ENCODE measurements at places on chromosomes 13 and 19.

GRCh38 chr13:37136633-37137032 is 31.2 kb upstream of the CSNK1A1L start:
- DNase-seq, result no peak

DNA sequence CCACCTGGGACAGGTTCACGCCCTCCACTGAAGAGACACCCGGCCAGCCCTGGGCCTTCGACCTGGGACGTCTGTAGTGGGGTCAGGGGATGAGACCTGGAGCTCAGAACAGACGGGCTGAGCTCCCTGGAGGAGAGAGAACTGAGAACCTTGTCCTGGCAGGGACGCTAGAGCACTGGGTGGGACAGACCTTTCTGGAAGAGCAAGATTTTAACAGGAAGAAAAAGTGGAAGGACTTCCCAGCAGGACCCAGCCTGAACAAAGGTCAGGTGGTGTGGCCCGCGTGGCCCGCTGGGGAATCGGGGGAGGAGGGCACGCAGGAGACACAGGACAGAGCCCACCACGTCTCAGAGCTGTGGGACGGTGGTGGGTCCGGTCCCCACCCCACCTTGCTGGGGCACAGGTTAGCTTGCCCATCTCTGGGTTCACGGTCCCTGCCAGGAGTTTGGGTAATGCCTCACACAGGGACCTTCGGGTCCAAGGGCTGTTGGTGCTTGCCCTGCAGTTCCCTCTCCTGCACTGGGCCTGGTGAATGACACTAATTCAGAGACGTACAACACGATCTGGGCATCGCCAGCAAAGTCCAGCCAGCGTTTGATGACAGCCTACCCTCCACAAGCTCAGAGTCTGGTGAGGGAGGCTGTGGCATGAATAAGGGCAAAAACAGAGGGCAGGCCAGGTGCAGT is 1.2 kb upstream of the EFNA2 start:
- DNase-seq, result no peak

GRCh38 chr19:39132344-39132969 is 6.9 kb downstream of the PAK4 start:
- DNase-seq, result no peak

- DNase-seq, result no peak
Measured at GRCh38 chr19:17455308-17456123, 5.2 kb downstream of the NXNL1 start.

GRCh38 chr13:97437729-97438128 is 3.8 kb downstream of the RAP2A start:
- no peak for DNase-seq

DNA sequence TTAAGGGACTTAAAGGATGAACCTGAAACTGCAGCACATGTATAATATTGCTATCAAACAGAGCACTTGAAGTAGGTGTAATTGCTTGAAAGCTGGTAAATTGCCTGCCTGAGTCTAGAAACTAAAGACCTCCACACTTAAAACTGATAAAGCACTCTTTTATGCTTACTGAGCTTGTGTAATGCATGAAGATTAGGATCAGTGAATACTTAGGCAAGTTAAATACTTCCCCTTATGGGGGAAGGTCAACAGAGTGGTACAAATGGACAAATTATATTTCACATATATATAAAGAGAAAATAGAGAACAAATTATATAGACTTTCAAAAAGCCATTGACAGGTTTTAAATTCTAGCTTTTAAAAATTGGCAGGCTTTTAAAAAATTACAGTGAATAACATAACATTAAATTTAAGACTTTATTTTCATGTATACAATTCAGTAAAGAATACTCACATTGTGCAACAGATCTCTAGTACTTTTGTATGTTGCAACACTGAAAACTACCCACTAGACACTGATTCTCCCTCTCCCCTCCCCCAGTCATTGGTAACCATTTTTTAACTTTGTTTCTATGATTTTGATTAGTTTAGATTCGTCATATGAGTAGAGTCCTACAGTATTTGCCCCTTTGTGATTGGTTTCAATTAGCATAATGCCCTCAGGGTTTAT is 23.9 kb downstream of the PIBF1 start:
- DNase-seq, result no peak

DNA sequence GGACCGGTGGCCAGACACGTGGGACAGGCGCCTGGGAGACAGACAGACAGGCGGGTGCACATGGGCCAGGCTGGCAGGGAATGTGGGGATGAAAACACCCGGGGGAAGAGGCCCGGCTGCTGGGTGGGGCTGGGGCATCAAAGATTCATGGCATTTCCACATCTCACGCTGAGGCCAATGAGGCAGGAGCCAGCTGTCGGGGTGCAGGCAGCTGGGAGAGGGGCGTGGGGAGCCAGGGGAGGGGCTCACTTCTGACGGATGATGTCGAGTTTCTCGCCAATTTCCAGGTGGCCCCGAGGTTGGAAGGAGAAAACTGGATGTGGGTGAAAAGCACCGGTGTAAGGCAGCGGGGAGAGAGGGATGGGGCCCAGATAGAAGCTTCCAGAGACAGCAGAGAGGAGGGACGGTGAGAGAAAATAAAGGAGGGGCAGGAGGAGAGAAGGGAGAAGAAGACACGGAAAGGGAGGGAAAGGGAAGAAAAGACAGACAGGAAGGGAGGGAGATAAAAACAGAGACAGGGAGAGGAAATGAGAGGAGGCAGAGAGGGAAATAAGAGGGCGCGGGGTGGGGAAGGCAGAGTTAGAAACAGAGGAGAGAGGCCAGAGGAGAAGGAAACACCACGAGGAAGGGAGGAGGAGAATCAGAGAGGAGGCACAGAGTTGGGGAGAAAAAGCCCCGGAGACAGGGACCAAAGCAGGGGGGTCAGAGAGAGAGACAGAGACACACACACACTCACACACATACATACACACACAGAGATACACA is 8.0 kb upstream of the CCER2 start:
- DNase-seq, result no peak

GRCh38 chr13:73598020-73598712 is 536.0 kb downstream of the KLF12 start:
- no peak for DNase-seq
